ENCODE measurements at places on chromosomes 7 and 10. TPM values are rescaled to one million over a fixed set of nuclear protein-coding genes. Genes with fewer than 3 reads are reported as not detected.

The STK31 gene
- total RNA-seq, result 0.94 TPM

The AKR1C4 gene
- not detected for total RNA-seq

The CAV1 gene
- total RNA-seq, result 3.4 TPM

The POU6F2 gene
- 9.2 TPM for total RNA-seq

The DYDC1 gene
- total RNA-seq, result not detected

The TRPV5 gene
- total RNA-seq, result 0.29 TPM

The PIK3AP1 gene
- total RNA-seq, result 0.25 TPM

The NACAD gene
- total RNA-seq, result 10.3 TPM

The EGR2 gene
- total RNA-seq, result 16.9 TPM

The ASZ1 gene
- not detected for total RNA-seq

The TRA2A gene
- total RNA-seq, result 154 TPM

The OR2A12 gene
- not detected for total RNA-seq

The SORCS1 gene
- 1.1 TPM for total RNA-seq

The TRIM24 gene
- 86.6 TPM for total RNA-seq

The MSS51 gene
- total RNA-seq, result 4.9 TPM

The DRGX gene
- not detected for total RNA-seq

The GSTO2 gene
- total RNA-seq, result 11.7 TPM

The TCF7L2 gene
- total RNA-seq, result 78.0 TPM

The NANOS1 gene
- 4.4 TPM for total RNA-seq

The INA gene
- 1.1 TPM for total RNA-seq

The ZP3 gene
- not detected for total RNA-seq

The SOSTDC1 gene
- total RNA-seq, result 13.6 TPM

The NOD1 gene
- total RNA-seq, result 9.5 TPM

The FKBP14 gene
- 42.4 TPM for total RNA-seq

The ARHGAP19 gene
- total RNA-seq, result 22.8 TPM

The TUBB8 gene
- 0.67 TPM for total RNA-seq

The TEX47 gene
- total RNA-seq, result not detected

The TFR2 gene
- total RNA-seq, result 0.38 TPM

The MGMT gene
- 36.3 TPM for total RNA-seq

The EN2 gene
- not detected for total RNA-seq

The PPP1R17 gene
- not detected for total RNA-seq

The GRM3 gene
- not detected for total RNA-seq

The KLHDC10 gene
- 44.4 TPM for total RNA-seq

The LIPN gene
- total RNA-seq, result not detected

The SLC13A1 gene
- not detected for total RNA-seq

The TASOR2 gene
- total RNA-seq, result 80.3 TPM

The LRRTM3 gene
- total RNA-seq, result 4.6 TPM

The NPFFR1 gene
- 0.14 TPM for total RNA-seq

The ACTR3C gene
- total RNA-seq, result 0.47 TPM

The MMD2 gene
- not detected for total RNA-seq

The ZNF32 gene
- 51.2 TPM for total RNA-seq

The C10orf67 gene
- 0.11 TPM for total RNA-seq

The GIMAP2 gene
- total RNA-seq, result not detected

The ODAD2 gene
- total RNA-seq, result 0.25 TPM

The NFE2L3 gene
- 12.3 TPM for total RNA-seq

The EEPD1 gene
- total RNA-seq, result 20.1 TPM

The SNX10 gene
- 5.1 TPM for total RNA-seq

The HEPACAM2 gene
- total RNA-seq, result not detected

Data from mesothelial cell of epicardium (in vitro differentiated cells).